ENCODE measurements at places on chromosomes 1 and 21.

DNA sequence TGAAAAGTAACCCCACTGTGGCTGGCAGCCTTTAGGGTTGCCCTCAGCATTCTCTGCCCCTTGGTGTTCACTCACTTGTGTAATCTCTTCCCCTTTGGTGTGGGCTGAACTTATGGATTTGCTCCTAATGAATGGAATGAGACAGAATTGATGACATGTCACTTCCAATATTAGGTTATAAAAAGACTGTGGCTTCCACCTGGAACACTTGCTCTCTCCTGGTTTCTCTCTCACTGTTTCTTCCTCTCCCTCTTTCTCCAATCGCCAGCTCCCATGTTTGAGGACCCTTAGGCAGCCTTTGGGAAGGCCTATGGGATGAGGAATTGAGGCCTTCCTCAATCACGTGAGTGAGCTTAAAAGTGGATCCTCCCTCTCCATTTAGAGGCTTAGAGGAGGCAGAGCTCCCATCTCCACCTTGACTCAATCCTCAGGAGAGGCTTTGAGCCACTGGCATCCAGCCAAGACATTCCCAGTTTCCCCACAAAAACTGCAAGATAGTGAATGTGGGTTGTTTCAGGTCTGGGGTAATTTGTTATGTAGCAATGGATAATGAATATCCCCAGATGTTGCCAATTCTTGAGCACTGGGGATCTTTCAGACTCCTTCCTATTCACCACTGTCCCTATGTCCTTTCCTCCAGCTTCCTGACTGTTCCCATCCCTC is 95.5 kb upstream of the CD34 start:
- no peak for DNase-seq

- peak; percentile 79 for DNase-seq
Observed at GRCh38 chr1:70864302-70864701, 183.3 kb downstream of the PTGER3 start.

GRCh38 chr21:17775431-17776126 is 43.6 kb downstream of the C21orf91 start:
- DNase-seq, result no peak

GRCh38 chr21:45149021-45149420 is 74.6 kb downstream of the ADARB1 start:
- DNase-seq, result no peak
